ENCODE measurements at places on chromosomes 3 and 15.
A peak's percentile ranks its signal among the peaks of the same experiment; 100 is the strongest.

DNA sequence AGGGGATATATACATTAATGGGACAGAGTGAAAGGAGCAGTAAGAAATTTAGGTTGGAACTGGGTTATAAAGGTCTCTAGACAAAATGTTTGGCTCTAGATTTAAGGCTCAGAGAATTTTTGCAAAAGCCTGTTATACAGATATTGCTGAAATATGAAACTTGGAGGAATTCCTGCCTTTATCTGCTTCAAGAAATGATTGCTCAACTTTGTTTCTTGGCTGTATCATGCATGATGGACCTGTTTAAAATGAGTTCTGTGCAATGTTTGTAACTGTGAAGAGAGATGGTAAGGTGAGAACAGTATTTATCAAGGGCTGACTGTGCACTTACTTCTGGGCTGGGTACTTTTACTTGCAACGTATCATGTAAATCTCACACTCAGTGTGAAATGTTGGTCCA, 3.3 kb downstream of the CRYBG3 start:
- no peak for DNase-seq

DNA sequence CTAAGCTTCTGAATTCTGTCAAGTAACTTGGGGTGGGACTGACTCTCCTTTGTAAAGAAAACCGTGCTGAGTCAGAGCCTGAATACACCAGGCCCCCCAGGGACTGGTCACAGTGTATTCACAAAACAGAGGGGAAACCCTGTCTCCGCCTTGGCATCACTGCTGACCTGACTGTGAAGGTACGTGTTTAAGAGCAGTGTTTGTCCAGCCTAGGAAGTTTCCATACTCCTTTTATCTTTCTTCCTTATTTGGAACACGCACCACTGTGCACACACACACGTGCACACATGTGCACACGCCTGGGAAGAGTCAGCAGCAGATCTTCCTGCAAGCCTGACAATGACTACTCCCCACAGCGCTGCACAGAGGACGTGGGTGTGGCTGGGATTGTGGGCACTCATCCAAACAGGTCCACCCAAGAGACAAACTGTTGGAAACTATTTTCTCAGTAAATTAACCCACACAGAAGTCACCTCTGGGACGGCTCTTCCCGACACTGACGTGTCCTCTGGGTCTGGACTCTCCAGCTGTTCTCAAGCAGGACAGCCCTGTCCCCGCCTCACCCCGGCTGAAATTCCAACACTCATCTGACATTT, 87.7 kb downstream of the ATP10A start:
- peak; percentile 37 for DNase-seq

GRCh38 chr15:37933666-37934065, 774 bp upstream of the TMCO5A start:
- no peak for DNase-seq

DNA sequence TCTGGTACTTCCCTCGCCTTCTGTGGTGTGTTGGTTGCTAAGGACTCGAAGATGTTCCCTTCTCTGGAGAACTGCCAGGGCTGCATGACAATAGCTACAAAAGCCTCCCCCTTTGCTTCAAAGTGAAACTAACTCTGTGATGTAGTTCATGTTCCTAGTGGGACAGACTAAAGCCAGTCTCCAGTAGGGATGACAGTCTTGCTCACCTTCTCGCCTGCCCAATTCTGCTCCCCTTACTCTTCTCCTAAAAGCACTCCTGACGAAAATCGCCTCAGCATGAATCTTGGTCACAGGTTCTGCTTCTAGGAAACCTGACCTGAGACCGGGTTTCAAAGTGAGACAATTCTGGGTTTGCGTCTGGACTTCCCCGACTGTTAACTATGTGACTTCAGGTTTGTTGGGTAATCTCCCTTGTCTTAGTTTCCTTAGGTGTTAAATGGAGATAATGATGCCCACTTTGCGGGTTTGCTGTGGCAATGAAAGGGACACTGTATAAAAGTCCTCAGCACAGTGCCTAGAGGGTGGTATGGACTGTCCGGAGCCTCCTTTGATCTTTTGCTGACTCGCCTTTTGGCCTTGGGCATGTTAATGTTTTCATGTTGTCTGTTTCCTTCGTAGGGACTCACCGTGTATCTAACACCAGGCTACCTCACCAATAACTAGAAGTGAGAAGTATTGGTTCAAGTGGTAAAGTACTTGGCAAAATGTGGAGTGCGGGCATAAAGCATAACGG, 24.9 kb upstream of the THRB start:
- peak; percentile 42 for DNase-seq

DNA sequence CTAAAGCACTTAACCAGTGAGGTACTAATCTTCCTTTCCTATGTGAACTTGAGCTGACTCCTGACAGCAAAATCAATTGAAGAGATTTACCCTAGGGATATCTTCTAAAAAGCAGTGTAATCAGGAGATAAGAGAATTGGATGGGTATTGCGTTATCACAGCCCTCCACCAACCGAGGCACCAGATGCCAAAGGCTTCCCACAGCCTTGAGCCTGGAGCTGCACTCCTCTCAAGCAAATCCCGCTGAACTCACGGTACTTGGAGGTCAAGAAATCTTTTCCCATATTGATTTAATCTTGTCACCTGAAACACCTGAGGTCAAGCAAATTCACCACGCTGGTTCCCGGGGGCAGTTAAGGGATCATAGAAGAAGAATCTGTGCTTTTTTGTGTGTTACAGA, 346.8 kb downstream of the TBL1XR1 start:
- no peak for DNase-seq

GRCh38 chr3:126351771-126352475, 5.3 kb downstream of the KLF15 start:
- no peak for DNase-seq

- no peak for DNase-seq
Observed at GRCh38 chr3:5543047-5543446, 355.5 kb downstream of the EDEM1 start.
